Activated CD4-positive, alpha-beta T cell treated with anti-CD3 and anti-CD28 coated beads for 1 hour (primary cell): ENCODE measurements at places on chromosomes 12 and 14.

DNA sequence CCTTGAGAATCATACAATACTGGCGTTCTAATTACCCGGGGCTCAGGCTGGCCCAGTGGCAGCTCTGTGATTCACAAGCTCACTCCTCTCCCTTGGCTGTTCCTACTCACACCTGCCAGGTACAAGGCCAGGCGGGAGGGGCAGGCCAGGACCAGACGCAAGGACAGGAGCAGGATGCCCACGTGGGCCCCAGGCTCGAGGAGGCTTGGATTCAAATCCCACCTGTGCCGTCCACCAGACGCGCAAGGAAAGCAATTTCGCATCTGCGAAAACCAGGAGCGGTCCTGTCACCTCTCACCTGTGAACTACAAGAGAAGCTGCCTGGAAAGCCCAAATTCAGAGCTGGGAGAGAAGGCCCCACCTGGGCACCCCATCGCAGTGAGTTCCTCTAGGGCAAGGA, 50.6 kb downstream of the BCL11B start:
- no peak for DNase-seq

DNA sequence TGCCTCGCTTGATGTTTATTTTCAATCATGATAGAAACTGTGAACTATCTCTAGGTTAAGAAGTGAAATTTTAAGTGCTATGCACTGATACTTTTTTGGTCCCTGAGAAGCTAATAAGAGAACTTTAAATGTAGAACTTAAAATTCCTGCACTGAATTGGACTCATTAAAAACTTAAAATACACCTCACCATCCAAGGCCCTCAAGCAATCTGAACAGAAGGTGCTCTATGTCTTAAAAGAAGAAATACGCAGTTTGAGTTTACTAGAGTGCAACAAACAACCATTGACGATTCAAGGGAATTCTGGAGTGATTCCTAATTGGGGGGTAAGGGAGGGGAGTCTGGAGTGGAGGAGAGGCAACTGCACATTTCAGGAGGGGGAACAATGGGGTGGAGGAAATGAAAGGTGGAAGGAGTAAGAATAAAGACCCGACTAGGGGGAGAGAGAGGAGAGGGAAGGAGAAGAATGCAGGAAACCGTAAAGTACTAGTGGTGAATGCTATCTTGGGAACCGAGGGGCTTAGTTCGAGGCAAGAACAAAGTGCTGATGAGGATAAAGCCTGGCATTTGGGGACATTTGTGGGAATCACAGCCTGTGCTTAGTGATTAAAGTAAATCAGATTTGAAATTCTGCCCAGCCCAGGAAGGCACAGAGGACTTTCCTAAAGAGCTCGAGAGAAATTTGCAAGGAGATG, 389.7 kb downstream of the AACS start:
- DNase-seq = no peak

GRCh38 chr12:113108308-113108707, 27.3 kb downstream of the RASAL1 start:
- DNase-seq = no peak

GRCh38 chr14:101972126-101972866, 7.9 kb downstream of the DYNC1H1 start:
- no peak for DNase-seq

GRCh38 chr14:41785696-41786095, 179.0 kb downstream of the LRFN5 start:
- DNase-seq = no peak

DNA sequence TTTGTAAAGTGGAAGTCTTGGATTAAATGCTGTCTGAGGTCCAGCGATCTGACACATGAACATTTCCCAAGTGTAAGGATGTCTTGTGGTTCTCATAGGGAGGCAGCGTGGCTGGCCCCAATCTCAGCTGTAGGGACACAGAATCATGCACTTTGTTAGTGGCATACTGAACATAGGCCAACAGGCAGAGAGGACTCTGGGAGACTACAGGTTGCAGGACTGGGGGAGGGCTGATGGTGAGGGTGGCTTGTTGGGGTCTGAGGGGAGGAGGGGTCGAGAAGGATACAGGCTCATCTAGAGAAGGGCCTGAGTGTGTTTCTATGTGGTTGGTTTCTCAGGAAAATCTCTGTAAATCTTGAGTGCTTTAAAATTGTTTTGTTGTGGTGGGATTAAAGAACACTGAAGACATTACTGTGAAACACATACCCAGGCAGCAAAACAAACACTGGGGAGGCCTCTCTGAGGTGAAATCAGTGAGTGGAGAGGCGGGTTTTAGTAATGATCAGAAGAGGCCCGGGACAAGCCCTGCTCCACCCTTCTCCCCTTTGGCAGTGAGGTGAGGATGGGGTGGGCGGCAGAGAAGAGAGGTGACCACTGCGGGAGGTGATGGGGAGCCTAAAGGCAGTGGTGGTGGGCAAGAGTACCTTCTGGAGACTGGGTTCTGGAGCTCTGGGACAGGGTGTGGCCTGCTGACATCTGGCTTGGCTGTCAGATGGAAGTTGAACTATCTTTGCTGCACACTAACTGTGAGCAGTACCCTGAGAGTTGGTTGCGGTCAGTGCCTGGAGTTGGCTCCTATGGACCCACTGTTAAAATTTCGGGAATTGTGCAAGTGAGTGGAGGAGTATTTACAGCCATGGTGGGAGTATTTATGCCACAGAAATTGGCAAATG, 3.3 kb downstream of the NYNRIN start:
- no peak for DNase-seq

DNA sequence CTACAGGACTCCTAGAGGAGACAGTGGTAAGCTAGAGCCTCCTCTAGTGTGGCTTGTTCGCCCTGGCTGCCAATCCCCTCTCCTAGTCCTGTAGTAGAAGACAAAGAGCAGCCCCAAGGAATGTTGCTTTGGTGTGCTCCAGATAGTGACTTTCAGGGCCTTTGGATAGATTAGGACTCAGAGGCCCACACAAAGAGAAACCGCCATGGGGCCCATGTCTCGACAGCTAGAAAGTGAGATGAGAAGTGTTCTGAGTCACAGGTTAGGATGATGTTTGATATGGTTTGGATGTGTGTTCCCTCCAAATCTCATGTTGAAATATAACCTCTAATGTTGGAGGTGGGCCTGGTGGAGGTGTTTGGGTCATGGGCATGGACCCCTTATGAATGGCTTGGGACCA, 51.8 kb upstream of the JDP2 start:
- no peak for DNase-seq

DNA sequence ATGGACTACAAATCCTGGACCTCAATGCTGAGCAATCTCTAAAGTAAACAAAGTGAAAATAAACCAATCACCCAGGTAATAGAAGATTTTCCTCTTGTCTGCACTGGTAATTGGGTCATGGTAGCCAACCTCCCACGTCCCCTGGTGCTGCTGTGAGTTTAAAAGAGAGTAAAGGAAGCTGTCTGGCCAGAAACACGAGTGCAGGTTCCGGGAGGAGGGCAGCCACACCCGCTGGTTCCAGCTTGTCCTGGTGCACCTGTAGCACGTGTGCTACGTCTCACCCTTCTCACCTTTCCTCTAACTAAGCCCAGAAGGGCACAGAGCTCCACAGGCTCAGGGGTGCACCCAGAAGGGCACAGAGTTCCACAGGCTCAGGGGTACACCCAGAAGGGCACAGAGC, 5.4 kb downstream of the CRACR2A start:
- DNase-seq = no peak

GRCh38 chr14:88342980-88343379, 19.9 kb upstream of the KCNK10 start:
- DNase-seq = no peak

DNA sequence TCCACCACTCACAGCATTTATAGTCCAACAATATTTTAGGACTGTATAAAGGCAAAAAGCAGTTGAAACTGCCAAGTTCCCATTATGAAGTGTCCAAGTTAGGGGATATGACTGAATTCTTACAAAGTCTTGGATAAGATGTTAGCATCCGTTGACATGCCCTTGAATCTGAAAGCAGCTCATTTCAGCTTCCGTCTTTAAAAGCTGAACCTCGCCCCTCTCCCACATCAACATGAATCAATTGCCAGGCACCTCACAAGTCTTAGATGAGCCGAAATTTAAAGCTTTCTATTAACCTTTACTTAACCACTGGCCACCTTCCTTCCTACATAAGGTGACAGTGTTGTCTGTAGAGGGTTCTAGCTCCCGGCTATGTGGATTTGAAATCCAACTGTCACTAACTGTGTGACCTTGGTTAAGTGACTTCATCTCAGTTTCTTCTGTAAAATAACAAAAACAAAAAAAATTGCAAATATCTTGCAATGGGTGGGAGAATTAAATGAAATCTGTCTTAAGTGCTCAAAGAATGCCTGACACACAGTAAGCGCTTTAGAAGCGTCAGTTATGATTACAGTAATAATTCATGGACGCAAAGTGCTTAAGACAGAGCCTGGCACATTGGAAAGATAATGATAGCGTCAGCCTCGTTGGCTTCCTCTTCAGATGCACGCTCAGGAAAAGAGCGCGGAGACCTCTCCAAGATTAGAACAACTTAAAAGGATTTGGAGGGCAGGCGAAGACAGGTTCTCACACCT, 1.2 kb downstream of the PPP1CC start:
- no peak for DNase-seq

DNA sequence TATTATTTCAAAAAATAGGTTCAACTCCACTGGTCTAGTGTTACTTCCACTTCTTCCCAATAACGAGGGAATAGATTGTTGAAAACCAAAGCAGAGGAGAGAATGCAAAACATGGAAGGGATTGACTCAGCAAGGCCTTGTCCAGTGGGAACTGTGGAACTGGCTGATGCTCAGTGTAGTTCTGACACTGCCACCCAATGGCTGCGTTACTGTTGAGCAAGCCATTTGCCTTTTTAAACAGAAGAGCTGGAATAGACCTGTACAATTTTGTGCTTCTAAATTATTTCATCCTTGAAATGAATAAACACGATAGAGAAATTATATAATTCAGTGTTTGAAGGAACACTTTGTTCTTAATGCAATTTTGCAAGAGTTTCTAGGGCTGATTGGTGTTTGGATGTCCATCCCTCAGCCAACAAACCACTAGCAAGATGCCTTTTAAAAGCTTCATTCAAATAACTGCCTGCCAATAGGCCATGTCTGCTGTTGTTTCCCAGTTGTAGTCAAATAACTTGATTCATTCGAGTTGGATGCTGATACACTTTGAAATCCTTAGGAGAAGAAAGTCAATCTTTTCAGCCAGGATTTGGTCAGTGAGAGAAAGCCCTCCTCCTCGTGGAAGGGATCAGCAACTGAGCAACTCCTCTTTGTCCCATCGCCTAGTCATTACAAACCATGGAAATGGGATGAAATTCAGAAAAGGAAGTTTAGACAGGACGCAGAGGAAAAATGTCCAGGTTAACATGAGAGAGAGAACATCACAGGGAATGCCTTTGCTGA, 7.3 kb upstream of the MGP start:
- no peak for DNase-seq

DNA sequence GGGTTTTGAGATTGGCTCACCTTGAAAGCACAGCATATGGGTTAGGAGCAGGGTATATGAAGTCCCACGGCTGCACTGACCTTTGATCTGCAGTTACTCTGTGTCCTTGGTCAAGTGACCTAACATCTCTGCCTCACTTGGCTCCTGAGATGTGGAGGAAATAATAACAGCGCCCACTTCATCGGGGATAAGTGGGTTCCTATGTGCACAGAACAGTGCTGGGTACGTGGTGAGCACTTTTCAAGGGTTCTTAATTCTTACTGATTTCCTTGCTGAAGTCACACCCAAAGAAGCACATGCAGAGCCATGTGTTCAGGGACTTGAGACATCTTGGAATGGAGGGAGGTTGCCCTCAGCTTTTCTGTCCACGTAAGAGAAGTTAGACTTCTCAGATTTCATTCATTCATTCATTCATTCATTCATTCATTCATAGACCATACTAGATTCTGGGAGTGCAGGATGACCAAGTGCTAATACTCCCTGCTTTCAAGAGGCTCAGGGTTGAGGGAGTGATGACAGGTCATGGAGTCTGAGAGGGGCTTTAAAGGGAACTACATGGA, 39.4 kb downstream of the ADGRD1 start:
- no peak for DNase-seq

DNA sequence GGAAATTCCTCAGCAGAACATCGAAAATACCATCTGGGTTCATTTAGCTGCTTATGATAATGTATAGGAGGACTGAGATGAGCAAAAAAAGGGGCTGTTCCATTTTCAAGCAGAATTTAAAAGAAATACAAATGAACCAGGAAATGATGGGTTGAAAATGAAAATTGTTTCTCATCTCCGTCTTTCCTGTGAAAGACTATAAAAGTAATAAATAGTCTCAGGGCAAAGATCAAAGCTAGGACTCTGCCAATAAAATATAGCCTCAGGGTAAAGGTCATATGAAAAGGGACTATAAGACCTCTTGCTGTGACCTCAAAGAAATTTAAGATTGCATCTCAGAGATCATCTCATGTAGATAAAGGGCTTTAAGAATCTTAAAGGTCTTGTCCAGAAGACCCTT, 478.0 kb downstream of the BTG1 start:
- no peak for DNase-seq

DNA sequence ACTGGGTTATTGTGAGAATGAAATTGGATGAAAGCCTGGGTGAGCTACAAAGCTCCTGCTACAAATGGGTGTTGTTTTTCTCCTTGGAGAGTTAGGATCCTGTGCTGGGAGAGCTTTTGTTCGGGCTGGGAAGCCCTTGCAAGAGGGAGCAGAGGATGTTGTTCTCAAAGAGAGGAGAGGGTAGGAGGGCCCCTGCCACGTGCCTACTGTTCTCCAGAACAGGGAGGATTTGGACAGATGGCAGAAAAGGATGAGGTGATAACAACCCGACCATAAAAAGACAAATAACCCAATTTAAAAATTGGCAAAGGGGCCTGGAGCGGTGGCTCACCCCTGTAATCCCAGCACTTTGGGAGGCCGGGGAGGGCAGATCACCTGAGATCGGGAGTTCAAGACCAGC, 68.8 kb downstream of the GALNT16 start:
- no peak for DNase-seq

DNA sequence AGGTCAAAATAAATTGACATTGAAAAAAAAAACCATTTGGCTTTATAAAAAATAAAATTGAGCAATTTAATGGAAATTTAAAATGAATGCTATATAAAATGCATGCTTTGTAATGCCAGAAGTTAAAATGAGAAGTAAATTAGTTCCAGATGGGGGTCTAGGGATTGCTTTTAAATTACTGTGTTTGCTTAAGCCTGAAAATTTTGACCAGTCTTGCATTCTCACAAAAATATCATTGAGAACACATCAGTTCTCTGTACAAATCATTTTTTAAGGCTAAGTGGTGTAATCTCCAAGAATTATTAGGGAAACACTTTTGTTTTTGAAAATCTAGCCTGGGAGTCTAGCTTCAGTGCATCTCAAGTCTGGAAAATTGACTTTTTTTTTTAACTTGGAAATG, 90.7 kb downstream of the RERG start:
- DNase-seq = no peak

DNA sequence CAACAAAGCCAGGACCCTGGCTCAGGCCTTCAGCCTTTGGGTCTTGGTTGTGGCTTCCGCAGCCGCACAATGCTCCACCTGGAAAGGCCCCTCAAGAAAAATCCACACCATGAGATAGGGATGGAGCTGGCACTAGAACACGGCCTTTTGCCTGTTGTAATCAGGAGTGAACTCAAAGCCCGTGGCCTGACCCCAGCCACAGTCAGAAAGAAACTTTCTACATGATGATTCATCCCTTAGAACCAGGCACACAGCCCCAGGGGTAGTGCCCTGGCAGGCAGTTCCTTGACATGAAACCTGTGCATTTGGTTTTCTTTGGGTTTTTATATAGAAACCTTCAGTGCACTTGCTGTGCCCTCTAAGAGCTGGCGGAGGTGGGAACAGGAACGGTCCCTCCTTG, 5.1 kb downstream of the CLMN start:
- no peak for DNase-seq
